Panc1 (cell line): ENCODE measurements at places on chromosomes 16 and 17.

DNA sequence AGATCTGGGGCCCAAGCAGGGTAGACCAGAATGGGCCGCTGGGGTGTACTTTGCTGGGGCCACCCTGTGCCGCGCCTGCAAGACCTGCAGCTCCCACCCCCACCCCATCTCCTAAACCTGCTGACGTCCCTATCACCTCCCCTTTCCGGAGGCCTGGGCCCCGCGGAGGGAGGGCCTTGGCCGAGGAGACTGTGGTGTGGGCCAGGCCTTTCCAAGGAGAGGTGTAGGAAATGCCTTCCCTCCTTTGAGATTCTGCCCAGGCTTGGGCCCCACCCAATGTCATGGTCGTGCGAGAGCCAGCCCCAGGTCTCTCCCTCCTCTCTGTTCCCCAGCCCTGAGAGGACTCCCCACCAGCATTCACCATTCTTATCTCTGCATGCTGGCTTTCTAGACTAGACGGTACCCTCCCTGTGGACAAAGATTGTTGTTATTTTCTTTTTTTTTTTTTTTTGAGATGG lies 3.9 kb upstream of the WFIKKN2 start:
- no peak for DNase-seq

DNA sequence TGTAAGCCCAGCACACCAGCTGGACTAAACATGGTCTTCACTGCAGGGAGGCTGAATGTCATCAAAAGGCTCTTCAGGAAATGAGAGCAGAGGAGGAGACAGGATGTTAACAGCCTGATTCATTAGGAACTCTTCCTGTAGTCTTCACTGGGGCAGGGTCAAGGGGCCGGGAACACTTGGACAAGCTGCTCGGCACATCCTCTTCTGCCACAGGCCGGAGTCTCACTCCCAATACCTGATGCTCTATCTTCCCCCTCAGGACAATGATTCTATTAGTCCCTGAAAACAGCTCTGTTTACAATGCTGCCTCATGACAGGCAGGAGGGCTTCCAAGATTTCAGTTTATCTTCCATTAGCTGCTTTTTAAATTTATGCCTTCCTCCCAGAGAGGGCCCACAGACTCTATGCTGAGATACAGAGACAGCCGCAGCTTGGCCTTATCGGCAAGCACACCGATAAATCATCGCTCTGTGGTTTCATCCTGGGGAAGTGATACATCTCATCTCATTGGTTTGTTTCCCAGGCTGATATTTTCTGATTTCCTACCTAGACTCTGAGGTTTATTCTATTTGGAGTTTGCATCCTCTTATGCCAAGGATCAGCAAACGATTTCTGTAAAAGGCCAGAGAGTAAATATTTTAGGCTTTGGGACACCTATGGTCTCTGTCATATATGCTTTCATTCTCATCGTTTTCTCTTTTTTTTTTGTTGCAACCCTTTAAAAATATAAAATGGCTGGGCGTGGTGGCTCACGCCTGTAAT lies 214.0 kb upstream of the ASIC2 start:
- DNase-seq: no peak

DNA sequence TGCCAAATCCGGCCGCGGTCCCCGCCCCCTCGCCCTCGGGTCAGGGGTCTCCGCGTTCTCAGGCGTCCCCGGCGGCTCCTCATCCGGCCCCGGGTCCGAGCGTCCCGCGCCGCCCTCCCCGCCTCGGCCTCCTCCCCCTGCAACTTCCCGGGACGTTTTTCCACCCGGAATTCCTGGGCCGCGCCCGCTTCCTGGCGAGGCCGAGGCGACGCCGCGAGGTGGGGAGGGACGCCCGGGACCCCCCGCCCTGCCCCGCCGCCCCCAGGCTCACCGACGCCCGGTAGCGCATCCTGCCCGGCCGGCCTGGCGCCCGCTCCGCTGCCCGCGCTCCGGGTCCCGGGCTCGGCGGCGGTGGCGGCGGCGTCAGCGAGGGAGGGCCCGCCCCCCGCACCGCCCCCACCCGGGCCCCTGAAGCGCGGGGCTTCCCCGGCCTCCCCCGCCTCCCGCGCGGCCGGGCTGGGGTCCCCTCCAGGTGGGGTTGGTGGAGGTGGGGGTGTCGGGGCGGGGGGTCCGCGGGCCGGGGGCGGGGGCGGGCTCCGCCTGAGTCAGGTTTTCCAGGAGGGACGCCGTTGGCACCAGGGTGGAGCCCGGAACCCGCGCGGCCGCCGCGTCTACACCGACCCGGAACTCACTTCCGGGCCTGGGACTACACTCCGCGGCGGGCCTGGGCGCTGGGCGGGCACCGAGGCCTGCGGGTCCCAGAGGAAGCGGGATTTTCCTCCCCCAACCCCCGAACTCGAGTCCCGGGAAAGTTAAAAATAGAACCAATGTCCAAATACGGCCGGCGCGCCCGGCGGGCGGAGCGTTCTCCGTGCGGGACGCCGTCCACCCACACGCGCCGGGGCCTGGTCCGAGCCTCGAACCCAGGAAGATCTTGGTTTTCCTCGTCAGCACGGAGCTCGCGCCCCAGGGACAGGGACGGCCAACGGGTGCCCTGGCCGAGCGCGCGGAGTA lies 6.8 kb downstream of the MYO1C start:
- no peak for DNase-seq

- no peak for DNase-seq
Observed at GRCh38 chr17:78966910-78967600, 12.7 kb downstream of the LGALS3BP start.
